ENCODE measurements at places on chromosomes 2 and 18.
A peak's percentile ranks its signal among the peaks of the same experiment; 100 is the strongest.

GRCh38 chr2:165192729-165193128 is 11.1 kb downstream of the SCN3A start:
- DNase-seq: no peak

- DNase-seq: no peak
These were observed 43.3 kb downstream of the PLB1 start for GRCh38 chr2:28539118-28539541.

GRCh38 chr2:159214325-159214865 is 72.1 kb downstream of the WDSUB1 start:
- DNase-seq: no peak

GRCh38 chr2:150690261-150690660 is 202.8 kb upstream of the RND3 start:
- no peak for DNase-seq

DNA sequence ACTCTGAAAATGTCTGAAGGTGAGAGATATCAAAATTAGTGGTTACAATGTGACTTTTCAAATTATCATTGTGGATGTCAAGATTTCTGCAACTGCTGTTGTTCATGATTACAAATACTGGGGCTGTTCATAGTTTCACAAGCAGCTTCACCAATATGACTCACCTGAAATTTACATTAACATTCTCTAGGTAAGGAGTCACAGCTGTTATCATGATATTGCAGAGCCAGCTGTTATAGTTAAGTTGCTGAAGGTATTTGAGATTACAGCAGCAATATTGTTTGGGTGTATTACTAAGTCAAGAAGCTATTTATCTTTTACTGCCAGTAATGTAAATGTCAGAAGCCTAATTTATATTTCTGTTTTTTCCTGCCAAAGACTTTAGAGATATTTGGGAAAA is 140.0 kb downstream of the MC4R start:
- no peak for DNase-seq

GRCh38 chr2:133247631-133248030 is 320.6 kb downstream of the NCKAP5 start:
- no peak for DNase-seq

DNA sequence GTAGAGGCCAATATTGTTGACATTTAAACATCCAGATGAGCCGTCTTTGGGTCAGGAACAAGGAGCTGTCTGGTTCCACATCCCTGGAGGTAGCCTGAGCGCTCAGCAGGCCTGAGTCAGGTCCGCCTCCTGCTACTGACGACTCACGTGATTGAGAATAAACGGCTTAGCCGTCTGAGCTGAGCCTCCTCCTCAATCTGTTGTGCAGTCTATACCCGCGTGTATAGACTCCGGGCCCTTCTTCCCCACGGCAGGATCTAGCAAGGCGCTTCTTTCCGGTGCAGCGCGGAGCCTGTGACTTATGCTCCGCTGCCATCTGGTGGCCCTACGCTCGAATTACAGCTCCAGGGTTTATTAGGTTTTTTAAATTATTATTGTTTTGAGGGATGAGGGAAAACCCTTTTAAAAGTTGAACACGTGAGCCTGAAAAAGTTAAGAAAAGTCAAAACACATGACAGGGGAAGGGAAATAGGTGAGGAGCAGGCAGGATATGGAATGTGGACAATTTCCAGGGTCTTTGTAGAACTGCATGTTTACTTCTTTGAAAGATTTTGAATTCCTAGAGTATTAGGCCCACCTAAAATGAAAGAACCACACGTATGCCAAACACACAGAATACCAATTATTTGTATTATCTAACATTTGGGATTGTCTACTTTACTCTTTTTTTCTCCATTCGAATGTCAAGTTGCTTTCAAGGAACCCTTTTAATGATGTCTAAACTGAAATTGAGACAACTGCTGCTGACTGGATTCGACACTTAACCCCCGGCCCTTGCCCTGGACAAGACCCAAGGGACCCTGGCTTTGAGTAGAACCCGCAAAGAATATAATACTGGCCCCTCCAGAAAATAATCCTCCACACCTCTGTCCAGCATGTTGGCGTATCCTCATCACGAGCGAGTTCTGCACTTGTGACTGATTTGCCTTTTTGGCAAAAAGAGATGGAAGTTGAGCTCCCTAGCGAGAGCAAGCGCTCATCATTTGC is 112.4 kb upstream of the ZNF236 start:
- peak; percentile 68 for DNase-seq

DNA sequence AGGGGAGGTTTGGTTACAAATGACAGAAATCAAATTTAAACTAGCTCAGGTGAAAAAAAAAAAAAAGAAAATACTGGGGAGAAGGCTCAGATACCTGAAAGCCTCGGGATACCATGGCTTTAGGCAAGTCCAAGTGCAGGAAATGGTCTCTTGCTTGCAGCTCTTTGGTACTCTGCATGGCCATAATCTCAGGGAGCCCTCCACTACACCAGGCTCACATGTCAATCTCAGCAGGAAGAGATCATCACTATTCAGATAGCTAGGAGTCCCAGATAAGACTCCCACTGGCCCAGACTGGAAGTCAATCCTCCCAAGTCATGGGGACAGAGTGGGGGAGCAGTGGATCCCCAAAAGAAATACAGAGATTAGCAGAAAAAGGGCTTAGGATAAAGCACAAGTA is 64.8 kb upstream of the RALBP1 start:
- no peak for DNase-seq

- peak; percentile 77 for DNase-seq
These were observed 32.8 kb upstream of the SLC14A1 start for GRCh38 chr18:45690975-45691815.

- DNase-seq: no peak
These were observed 61.0 kb downstream of the AQP4 start for GRCh38 chr18:26804519-26804918.

- DNase-seq: no peak
These were observed 38.5 kb upstream of the GALNT14 start for GRCh38 chr2:31176742-31177141.

DNA sequence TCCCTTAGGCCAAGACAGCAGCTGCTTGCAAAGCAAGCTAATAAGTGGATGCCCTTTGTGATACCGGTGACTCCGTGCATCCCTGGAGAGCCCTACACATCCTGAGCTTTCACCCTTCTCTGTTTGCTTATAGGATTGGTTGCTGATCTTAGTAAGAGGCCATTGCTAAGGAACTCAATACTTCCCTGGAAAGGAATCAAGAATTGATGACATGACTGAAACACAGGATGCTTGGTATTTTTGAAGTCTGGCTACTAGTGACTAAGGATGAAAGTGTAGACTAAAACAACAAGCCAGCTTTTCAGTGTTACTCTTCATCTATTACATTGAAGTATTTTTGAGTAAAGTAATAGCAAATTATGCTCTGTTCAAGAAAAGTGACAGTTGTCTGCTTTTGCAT is 123.0 kb upstream of the SERPINE2 start:
- DNase-seq: no peak

DNA sequence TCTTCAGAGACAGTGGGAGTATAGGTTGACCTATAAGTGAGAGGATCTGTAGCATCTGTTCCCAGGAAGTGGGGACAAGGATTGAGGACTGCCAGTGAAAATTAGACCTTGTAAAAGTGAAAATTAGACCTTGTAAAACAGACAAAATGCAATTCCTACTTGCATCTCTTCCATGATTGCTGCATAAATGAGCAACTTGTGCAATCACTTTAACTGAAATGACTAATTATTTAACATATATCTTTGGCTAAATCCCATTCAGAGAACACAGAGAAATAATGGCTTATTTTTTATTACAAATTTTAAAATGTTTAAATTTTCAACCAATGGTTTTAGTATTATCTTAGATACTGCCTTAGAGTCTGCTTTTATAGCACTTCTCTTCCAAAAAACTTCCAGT is 67.2 kb upstream of the NABP1 start:
- DNase-seq: no peak

- no peak for DNase-seq
These were observed 31.0 kb upstream of the EPB41L3 start for GRCh38 chr18:5574843-5575242.

GRCh38 chr18:55504808-55505207 is 83.2 kb downstream of the TCF4 start:
- no peak for DNase-seq

DNA sequence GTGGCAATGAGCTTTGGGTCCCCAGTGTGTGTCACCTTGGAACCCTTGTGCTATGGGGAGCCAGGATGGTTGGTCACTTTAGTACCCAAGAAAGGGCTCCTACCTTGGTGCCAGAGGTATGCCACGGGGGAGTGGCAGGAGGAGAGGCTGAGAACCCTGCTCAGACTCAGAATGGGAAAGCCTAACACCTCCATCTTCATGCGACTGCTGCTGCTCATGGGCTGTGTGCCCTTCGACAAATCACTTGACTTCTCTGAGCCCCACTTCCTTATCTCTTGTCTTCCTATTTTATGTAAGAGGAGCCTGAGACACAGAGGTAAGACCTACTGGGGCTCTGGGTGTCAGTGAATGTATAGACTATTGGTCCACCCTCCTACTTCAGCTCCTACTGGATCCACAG is 25.1 kb downstream of the EHD3 start:
- DNase-seq: no peak

DNA sequence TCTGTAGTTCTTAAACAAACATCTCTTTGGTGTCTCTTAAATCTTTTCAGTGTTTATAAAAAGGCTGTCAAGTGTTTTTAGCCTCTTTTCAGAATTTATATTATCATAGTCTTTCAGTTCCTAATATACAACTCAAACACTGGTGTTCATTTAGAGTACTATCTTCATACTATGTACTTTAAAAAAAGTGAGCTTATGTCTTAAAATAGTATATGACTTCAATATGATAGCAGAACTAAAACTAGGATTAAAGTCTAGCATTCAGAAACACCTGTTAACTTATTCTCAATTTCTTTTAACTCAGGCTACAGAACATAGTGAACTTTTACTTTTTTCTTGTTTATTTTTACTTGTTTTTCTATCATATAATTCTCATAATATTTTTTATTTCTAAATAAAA is 14.7 kb upstream of the IKZF2 start:
- no peak for DNase-seq

- DNase-seq: no peak
These were observed 58.7 kb downstream of the MAPRE2 start for GRCh38 chr18:35099911-35100310.

GRCh38 chr18:8561123-8561910 is 47.9 kb upstream of the RAB12 start:
- DNase-seq: no peak

DNA sequence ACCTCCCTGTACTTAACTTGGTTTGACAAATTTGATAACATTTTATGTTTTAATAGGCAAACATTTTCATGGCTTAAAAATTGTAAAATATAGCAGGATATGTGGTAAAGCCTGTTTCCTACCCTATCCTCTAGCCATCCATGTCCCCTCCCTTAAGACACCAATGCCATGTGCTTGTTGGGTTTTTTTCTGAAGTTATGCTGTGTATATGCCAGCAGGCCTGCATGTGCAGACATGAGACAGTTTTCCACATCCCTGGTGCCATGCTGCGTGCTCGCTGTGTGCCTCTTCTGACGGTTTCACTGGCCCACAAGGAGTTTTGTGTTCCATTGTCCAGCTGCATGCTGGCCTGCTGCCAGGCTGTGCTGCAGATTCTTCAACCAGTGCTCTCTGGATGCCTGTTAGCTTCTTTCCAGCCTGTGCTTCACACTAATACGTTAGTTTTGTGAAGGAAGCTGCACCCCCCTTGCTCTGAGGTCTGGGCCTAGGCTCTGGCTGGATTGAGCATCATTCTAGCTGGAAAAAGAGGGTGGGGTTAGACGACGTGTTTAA is 16.9 kb downstream of the INPP4A start:
- no peak for DNase-seq

DNA sequence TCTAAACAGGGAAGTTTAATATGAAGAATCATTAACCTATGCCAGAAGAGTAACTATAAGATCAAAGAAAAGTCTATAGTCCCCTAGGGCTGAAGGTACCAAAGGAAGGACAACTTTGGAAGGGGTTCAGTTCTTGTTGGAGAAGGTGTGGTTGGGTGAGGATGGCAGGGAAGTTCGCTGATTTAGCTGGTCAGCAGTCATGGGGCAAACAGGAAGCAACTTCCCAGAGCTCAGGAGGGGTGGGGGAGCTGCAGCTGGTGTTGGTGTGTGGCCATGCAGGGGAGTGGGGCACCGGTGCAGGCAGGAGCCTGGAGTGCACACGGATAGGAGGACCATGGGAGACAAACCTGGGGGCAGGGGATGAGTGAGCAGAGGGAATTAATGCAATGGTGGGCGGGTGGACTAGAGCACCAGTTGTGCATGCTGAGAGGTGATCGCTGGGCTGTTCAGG is 34.0 kb downstream of the FHOD3 start:
- DNase-seq: no peak

DNA sequence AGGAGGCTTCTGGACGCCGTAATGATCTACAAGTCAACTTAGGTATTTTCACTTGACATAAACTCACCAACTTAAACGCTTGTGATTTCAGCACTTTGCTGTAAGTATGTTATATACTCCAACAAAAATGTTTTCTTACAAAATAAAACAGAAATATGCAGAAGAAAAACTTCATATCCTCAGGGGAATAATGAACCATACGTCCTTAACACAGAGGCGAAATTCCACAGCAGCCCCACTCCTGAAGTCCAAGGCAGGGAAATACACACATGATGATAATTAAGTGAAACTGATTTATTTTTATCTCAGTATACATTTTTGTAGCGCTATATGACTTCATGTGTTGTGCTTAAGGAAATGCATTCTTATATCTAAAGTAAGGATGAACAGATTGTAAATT is 335.4 kb upstream of the VWC2L start:
- no peak for DNase-seq

DNA sequence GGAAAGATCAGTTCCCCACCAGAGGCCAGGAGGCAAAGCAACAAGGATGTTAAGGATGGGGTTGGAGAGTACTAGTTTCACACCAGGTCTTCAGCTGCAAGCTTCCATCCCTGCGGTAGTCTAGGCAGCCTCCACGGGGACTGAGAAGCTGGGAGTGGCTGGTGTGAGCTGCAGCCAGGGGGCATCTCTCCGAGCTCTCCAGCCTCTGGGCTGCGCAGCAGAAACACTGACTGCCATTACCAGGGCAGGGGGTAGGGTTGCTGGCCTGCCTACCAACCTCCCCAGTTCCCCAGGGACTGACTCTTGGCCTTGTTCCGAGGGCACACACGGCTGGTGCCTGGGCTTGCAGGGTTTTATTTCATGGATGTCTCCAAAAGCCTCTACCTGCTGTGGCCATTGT is 15.9 kb downstream of the GATA6 start:
- DNase-seq: no peak

GRCh38 chr2:69578198-69578540 is 65.4 kb downstream of the AAK1 start:
- DNase-seq: no peak

- DNase-seq: no peak
These were observed 130.9 kb downstream of the SH3BP4 start for GRCh38 chr2:235082578-235083338.

- DNase-seq: no peak
These were observed 95.1 kb downstream of the ASB1 start for GRCh38 chr2:238521870-238522269.

DNA sequence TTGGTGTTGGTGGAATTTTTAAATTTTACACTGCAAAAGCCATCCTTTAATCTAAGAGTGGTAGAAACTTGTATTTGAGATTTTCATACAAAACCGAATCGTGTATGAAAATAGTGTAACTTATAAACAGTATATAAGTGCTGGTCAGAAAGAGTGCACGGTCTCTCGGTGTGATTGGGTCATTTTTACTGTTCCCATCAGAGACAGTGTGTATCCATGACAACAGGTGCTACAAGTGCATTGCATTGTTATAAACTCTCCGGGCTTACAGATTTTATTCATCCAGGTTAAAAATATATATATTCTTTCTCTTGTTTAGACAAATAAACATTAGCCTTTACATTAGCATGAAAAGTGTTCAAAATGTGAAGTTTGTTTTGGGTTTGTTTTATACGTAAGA is 721.9 kb downstream of the METTL4 start:
- no peak for DNase-seq
